ENCODE measurements at places on chromosomes 12 and 14. TPM values are rescaled to one million over a fixed set of nuclear protein-coding genes. Genes with fewer than 3 reads are reported as not detected.

PTPRO gene
- 0.24 TPM for total RNA-seq

FAM90A1 gene
- 0.16 TPM for total RNA-seq

RBP5 gene
- total RNA-seq, result not detected

PKP2 gene
- total RNA-seq, result not detected

CORO1C gene
- 279 TPM for total RNA-seq

ACOT6 gene
- total RNA-seq, result 0.16 TPM

HOXC9 gene
- total RNA-seq, result not detected

HRK gene
- total RNA-seq, result not detected

KRT8 gene
- 0.65 TPM for total RNA-seq

SIX1 gene
- total RNA-seq, result 2.8 TPM

TBX3 gene
- 30.8 TPM for total RNA-seq

EFS gene
- 28.9 TPM for total RNA-seq

IL22 gene
- not detected for total RNA-seq

RPS6KL1 gene
- total RNA-seq, result 0.32 TPM

PPM1H gene
- 0.49 TPM for total RNA-seq

PCK2 gene
- total RNA-seq, result 33.9 TPM

PLEK2 gene
- 2.6 TPM for total RNA-seq

BEGAIN gene
- total RNA-seq, result not detected

GDF3 gene
- not detected for total RNA-seq

NOVA1 gene
- 7.8 TPM for total RNA-seq

Measured in hair follicle dermal papilla cell (primary cell).